ENCODE measurements at places on chromosomes 3 and 15.

GRCh38 chr3:187992609-187993008, 161.3 kb upstream of the LPP start:
- DNase-seq: no peak

GRCh38 chr3:50088725-50089608, at the start of gene RBM5:
Gene RBM5, plus strand, starts transcription at chr3:50088919. Its CDS starts 1,516 bp downstream, at chr3:50090435.
- peak; percentile 78 for DNase-seq

GRCh38 chr3:31188112-31188511, 293.7 kb upstream of the GADL1 start:
- DNase-seq: no peak

GRCh38 chr15:92097474-92098178, 244.1 kb downstream of the SLCO3A1 start:
- no peak for DNase-seq

DNA sequence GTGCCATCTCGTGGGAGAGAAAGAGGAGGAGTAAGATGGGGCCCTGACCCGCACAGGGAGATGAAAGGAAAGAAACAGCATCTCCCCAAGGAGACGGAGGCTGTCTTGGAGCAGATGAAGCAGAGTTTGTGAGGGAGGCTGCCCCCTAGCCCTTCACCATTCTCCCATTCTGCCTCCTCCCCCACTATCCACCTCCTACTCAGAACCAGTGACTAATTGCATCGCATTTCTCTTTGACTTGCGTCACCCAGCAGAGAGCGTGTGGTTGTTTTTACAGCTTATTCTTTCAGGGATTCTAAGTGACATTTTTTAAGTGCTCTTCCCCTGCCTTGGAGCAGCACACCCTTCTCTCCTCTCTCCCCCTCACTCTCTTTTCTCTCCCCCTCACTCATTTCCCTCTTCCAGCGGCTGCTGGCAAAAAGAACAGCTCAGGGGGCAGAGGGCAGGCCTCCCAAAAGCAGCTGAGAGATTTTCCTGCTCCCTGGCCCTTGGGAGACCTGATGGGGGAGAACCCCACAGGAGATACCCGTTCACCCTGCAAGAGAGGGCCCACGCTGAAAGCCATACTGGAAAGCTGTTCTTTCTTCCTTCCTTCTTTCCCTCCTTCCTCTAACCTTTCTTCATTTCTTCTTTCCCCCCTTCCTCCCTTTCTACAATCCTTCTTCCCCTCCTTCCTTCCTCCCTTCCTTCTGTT, 91.8 kb downstream of the MRPL46 start:
- DNase-seq: no peak

GRCh38 chr3:5162102-5162501, 25.4 kb upstream of the EDEM1 start:
- DNase-seq: no peak

DNA sequence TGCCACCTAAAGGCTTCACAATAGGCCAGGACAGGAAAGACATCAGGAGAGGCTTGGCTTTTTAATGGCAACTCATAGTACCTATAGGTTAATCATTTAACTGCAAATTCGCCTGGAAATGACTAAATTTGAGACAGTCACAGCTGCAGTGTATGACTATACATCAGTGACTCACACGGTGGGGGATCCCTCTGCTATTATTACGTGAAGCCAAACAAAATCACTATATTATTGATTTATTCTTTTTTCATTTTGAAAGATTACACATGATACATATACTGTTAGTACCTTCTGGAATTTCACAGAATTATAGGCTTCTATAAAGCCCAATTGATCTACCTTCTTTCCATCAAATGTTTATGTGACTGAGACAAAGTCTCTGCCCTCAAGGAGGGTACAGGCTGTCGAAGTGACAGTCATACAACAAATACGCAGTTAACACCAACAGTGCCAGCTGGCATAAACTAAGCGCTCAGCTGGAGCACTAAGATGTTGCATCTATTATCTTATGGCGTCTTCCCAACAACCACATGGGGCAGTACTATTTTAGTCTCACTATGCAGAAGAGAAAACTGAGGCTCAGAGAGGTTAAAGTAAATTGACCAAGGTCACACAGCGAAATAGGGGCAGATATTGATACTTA, 82.0 kb upstream of the LMOD3 start:
- DNase-seq: no peak

GRCh38 chr15:45458746-45459403, 63.7 kb downstream of the SLC30A4 start:
- DNase-seq: no peak

- DNase-seq: no peak
Observed at GRCh38 chr3:7203969-7204847, 343.3 kb downstream of the GRM7 start.

DNA sequence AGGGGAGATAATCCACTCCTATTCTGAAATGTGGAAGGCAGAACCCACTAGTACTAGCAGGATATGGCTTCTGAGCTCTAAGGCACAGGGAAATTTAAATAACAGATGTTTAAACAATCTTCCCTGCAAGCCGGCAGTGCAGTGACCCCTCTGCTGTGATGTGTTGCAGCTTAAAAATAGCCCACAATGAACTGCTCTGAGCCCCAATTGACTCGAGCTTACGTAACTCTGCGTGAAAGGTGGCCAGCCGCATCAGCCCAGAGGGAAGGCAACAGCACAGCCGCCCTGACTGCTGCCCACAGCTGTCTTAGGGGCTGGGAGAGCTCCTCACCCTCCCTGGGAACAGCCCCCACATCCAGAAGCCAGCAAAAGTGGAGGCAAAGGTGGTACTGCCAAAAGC, 12.5 kb upstream of the CAMKV start:
- DNase-seq: no peak

DNA sequence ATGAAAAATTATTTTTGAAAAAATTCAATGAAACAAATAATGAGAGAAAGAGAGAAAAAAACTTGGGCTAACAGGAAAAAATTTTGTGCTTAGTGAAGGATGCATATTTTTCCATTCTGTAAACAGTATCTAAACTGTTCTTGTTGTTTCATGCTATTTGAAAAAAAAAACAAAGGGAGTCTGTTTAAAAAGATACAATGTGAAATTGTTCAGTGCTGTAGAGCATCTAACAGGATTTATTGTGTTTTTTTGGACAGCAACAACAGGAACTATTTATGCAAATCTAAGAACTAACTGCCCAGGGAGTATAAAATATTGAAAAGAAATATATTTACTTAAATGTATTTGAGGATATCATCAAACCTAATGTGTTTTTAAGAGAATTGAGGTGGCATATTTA, 55.1 kb downstream of the PEX5L start:
- DNase-seq: no peak

- no peak for DNase-seq
Observed at GRCh38 chr15:101439285-101439919, 50.1 kb downstream of the PCSK6 start.

DNA sequence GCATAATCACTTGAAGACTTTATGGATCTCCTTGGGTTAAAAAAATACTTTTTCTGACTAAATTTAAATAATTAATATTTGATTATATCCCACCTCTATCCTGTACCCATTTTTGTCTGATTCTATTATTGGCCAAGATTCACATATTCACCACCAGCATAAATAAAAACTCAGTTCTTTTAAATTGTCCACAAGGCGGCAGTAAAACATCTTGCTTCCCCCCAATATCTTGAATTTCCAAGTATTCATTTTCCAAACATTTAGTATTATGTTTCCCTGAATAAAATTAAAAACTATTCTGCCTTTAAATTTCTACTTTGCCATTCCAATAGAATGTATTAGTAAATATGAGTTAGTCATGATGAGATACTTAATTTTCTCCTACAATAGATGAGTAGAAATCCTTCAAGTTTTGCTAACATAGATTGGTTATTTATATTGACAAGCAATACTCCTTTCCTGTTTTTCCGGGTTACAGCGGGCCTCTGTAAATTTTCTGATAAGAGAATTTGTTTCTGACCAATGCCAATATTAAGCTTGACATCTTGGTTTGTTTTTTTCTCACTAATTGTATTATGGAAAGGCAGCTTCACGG, 218.7 kb upstream of the MDFIC2 start:
- DNase-seq: peak; percentile 10

DNA sequence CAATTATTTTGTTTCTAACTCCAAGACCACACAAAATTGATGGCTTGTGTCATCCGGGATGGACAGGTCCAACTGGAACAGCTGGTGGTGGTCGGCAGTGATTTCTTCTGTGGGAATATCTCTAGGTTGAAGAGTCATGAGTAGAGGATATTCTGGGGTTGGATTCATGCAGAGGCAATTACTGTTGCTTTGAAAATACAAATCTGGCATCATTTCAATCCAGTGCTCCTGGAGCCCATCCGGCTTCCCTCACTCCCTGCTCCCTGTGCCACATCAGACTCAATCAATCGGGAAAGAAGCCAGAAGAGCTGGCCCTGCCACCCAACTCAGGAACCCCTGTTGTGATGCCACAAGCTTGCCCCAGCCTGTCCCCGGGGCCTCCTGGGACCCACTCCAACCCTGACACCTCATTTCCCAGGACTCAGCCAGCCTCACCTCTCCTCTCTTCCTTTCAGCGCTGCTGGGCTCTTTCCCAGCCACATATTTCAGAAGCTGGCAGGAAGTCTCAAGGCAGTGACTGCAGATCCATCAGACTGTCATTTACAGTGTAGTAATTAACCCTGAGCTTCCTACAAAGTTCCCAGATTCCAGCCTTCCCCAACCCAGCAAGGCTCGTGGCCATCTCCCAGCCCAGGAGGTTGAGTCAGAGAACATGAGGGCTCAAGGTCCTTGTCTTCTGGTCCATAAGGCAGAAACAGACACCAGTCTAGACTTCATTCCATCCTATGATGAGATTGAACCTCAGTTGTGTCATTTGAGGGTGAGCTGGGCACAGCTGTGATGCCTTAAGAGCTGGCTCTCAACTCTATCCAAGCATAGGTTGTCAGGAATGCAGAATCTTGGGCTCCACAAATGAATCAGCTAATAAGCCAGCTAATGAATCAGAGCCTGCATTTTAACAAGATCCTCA, 114.0 kb downstream of the FAM174B start:
- DNase-seq: no peak

DNA sequence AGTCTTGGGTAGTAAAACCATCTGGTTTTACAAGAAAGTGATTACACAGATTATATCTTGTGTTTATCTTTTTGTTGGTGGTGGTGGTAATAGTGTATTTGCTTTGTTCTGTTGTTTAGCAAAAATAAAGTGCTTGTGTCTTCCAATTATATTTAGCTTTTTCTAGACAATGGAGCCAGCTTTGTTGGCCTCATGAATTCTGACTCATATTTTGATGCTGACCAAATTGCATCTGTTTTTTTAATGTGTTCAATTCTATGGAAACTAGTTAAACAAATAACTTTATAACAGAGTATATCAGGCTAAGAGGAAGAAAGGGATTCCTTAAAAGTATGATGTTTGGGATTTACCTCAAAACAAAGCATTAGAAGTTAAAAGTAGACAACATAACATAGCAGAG, 69.3 kb upstream of the BFSP2 start:
- DNase-seq: no peak

GRCh38 chr3:58429657-58430056, 4.0 kb downstream of the PDHB start:
- no peak for DNase-seq

DNA sequence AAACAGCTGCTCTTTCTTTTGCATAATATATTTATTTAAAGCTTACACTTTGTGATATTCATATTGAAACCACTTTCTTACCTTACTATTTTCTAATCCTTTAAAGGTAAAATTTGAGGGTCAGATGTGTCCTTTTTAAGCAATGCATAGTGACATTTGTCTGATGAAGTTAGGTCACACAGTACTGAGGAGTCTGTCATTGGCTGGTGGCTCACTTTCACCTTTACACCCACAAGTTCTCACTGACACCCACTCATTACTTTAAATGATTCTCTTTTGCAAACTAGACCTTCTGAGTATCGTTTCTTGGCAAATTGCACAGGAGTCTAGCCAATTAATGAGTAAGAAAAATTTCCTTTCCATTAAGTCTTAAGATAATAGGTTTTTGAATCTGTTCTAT, 758.3 kb upstream of the ARPP21 start:
- no peak for DNase-seq

All from pulmonary artery endothelial cell (primary cell).